Thymus (tissue), 14 donors: ENCODE measurements at places on chromosomes 2 and 18. TPM values are rescaled to one million over a fixed set of nuclear protein-coding genes. Genes with fewer than 3 reads are reported as not detected.

FHOD3 gene
- polyA plus RNA-seq = 4.1 TPM

DNA sequence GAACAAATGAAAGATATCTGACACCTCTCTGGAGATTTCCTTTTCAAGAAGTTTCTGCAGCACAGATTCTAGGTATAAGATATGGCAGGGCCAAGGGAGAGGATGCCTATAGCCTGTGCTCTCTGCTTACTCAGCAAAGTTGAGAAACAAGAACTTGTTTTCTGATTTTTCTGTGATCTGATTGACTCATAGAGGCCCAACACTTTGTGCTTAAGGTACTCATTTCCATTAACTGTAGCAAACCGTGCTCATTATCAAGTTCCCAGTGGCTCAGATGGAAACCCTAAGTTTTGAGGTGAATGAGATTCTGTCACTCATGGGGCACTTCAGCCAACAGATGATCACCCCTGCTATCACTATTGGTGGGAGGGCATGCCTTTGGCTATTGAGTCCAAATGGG, 124.3 kb downstream of the SP100 start:
- no peak overlapping the region for H3K27ac ChIP-seq
- no peaks in the 10 kb centered on the region for H3K4me1 ChIP-seq
- no peak overlapping the region for H3K4me3 ChIP-seq
- H3K36me3 ChIP-seq = peaks cover 11% of the 10 kb centered on the region
- H3K27me3 ChIP-seq = no peaks in the 10 kb centered on the region

DNA sequence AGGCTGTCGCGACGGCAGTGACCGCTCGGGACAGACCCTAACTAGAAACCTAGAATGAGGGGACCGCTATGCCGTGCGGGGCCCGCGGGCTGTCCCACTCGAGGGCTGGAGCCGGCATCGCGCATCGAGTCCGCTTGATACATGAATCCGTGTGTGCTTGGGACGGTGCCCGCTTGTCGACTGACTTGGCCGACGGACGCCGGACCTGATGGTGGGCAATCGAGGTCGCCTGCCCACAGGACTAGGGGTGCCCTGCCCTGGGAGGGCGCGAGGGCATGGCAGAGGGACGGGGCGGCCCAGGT, 749 bp upstream of the PTMA start:
- H3K36me3 ChIP-seq = peaks cover 28% of the 10 kb centered on the region
- no peak for DNase-seq
- H3K4me1 ChIP-seq = peaks cover 14% of the 10 kb centered on the region
- peak overlapping the region; percentile 100 for H3K27ac ChIP-seq

DNA sequence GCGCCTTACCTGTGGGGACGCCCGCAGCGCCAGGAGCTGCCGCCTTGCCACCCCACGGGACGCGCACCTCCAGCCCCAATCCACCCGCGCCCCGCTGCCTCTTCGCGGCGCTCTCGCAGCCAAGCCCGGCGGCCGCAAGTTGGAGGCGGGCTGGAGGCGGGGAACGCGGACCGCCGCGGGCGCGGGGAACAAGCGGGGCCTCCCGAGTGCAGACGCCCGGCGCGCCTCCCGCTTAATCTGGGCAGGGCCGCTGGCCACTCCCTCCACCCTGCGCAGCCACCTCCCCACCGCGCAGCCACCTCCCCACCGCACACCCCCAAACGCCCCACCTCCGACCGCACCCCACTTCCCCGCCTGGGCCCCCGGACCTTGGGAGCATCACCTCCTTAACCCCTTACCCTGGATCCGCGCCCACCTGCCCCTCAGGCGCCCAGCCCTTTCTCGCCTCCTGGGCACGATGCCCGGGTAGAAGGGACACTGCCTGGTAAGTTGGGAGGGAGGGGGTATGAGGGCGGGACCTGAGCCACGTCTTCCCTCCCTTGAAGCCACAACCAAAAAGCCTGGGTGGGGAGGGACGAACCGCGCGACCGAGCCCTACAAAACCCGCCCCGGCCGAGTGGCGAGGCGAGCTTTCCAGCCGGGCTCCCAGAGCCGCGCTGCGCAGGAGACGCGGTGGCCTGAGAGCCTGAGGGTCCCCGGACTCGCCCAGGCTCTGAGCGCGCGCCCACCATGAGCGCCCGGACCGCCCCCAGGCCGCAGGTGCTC, at the start of the genes COL4A3 and COL4A4:
Gene COL4A3 (plus strand): TSS at position 627 of the 765 bp plus-strand sequence. CDS start 103 bp downstream, at position 730.
Gene COL4A4 (minus strand): TSS at position 208 of the 765 bp plus-strand sequence. CDS start 16,722 bp downstream, outside the sequence.
- no peak within 1 kb of the TSS for H3K27ac ChIP-seq
- peaks cover 57% of the 10 kb centered on the region for H3K27me3 ChIP-seq
- no peaks in the 10 kb centered on the region for H3K36me3 ChIP-seq
- H3K4me3 ChIP-seq = peak within 1 kb of the TSS; percentile 36
- DNase-seq = no peak
- no peaks in the 10 kb centered on the region for H3K4me1 ChIP-seq

DNA sequence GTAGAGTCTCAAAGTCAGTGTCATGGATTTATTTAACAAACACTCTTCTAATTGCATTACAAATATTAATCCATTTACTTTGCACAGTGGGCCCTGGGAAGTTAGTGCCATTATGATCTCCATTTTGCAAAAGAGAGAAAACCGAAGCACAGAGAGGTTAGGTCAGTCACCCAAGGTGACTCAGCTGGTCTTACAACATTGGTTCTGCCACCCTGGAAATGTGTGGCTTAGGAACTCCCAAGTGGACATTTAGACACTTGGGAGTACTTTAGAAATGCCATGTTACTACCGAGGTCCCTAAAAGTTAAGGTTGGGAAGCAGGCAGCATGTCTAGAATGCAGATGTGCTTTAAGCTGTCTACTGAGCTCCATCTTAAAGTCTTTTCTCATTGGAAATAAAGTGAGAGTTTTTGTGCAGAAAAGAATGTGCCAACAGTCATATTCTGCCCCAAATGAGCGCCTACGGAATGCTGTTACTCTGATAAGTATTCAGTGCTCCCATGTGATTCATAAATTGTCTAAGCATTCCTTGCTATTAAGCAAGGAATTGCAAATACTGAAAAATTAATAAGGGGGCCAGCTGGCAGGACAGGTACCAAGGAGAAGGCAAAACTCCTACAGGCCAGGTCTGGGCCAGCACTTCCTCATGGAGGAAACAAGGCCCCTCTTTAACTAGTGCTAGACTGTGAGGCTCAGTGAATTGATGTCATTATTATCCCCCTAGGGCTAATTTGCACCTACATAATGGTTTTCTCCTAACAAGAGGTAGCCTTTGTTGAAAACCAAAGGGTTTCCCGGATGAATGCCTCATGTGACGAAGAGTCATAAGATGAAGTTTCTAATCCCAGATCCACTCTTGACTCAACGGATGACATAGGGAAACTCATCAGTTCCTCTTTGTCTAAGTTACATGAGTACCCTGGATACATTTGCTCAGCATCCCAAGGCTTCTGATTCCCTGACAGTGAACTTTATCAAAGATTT, 16.3 kb downstream of the NRP2 start:
- H3K4me3 ChIP-seq = no peak overlapping the region
- no peaks in the 10 kb centered on the region for H3K36me3 ChIP-seq
- no peak overlapping the region for H3K27ac ChIP-seq
